SJCRH30 (cell line): ENCODE measurements at places on chromosomes 16 and 17.
A peak's percentile ranks its signal among the peaks of the same experiment; 100 is the strongest.

DNA sequence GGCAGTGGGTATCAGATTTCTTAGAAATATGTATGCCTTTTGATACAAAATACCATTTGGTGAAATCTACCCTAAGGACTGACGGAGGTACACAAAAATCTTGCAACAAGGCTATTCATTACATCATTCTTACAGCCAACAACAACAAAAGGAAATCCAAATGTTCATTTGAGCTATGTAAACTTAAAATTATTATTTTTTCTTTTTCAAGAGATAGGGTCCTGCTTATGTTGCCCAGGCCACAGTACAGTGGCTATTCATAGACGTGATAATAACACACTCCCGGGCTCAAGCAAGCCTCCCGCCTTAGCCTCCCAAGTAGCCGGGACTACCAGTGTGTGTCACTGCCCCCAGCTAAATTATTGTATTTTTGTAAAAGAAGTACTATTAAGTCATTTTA lies 9.0 kb downstream of the SRR start:
- no peak for DNase-seq

GRCh38 chr17:45021607-45022287 lies 29.7 kb downstream of the DCAKD start:
- DNase-seq = peak; percentile 71

DNA sequence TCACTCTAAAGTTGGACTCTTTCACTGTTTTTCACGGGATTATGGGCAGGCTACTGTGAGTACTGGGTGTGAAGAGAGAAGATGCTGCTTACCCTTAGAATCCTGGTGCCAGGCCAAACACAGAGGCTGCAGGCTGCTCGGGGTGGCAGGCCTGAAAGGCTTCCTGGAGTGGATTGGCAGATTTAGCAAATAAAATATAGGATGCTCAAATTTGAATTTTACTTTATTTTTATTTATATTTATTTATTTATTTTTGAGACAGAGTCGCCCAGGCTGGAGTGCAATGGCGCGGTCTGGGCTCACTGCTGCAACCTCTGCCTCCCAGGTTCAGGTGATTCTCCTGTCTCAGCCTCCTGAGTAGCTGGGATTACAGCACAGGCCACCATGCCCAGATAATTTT lies 14.9 kb upstream of the STAC2 start:
- DNase-seq = no peak

DNA sequence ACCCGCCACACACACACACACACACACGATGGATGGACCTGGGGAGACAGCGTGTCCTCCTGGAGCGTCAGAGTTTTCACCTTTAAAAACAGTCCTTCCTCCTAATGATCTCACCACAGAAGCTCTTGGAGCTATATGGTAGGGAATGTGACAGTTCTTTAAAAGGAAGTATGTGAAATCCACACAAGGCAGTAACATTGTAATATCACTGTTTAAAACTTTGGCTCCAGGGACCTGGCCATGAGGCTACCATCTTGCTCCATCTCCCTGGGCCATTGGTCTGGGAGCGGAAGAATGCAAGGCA lies 302.4 kb downstream of the SOX9 start:
- no peak for DNase-seq

DNA sequence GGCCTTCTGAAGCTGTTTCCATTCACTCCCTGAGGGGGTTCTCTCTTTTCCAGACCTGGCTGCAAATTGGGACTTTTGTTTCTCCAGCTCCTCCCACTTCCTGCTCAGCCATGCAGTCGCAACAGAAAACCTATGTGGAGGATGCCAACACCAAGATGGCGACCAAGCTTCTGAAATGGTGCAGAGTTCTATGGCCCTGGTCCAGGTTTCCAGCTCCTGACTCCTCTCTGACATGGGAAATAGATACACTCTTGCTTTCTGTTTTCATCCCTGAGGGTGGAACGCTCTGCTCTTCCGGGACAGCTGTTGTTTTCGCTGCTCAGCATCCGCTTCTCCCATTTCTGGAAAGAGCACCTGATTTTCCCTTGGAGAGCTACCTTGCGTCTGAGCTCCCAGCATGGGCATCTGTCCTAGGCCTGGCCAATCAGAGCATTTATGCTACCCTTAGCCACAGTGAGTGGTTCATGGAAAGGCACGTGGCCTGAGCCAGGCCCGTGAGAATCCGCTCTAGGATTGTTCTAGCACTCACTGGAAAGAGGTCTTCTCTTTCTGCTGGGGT lies 8.1 kb downstream of the GPRC5B start:
- no peak for DNase-seq

GRCh38 chr16:86834451-86835035 lies 256.2 kb downstream of the FOXL1 start:
- DNase-seq = peak; percentile 70

GRCh38 chr17:67111327-67111726 lies 67.0 kb downstream of the CACNG1 start:
- no peak for DNase-seq

GRCh38 chr17:43766413-43767052 lies 7.9 kb upstream of the SOST start:
- DNase-seq = peak; percentile 39

DNA sequence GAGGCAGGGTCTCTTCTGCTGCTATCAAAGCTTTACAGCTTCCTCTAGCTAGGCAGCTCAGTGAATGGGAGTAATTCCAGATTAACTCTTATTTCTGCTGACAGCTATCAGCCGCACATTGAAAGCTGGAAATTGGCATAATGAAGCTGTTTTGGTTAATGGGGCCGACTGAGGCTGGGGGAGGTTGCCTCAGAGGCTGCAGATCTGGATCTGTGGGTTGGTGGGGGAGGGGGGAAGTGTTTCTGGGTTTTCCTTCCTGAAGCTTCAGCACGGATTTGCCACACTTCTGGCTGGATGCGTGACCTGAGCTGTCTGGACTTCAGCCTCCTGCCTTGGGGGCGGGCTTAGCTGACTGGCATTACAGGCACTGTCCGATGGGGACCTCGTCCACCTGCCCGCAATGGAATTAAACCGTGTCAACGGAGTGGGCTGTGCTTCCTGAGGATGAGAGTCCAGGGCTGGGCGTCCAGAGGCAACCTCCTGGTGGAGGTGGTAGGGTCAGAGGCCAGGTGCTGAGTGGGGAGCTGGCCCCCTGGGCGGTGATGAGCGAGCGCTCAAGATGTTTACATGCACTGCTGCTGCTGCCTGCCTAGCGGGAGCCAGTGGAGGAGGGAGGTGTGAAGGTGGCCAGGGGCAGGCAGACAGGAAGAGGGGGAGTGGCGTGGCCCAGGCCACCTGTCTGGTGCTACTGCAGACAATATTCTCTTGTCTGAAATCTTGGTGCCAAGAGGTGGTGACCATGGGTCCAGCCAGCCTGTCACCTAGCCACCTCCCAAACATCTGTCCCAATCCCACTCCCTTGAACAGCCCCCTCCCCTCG lies 6.7 kb upstream of the ABCC3 start:
- peak; percentile 57 for DNase-seq

DNA sequence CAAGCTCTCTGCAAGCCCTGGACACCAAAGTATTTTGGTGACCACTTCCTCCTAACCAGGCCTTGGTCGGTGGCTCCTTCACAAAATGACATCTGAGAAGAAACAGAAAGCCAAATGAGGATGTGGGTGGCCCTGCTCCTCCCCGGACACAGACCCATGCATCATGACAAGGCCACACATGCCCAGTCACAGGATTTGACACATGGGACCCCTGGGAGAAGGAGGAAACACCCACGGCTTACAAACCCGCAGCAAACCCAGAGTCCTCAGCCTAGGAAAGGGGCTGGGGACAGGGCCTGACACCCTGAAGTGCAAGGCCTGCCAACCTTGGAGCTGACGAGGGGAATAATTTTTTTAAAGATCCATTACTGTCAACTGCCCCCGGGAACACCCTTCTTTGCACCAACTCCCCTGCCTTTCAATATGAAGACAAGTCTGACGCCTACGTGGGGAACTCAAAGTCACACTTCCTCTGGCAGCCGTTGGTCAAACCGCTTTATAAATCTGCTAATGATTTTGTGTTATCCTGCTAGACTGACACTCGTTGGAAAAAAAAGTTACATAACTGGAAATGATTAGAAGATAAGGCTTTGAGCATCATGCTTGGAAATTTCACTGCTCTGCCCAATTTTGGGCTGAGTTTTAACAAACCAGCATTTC lies 41.3 kb downstream of the GAS7 start:
- DNase-seq = no peak

DNA sequence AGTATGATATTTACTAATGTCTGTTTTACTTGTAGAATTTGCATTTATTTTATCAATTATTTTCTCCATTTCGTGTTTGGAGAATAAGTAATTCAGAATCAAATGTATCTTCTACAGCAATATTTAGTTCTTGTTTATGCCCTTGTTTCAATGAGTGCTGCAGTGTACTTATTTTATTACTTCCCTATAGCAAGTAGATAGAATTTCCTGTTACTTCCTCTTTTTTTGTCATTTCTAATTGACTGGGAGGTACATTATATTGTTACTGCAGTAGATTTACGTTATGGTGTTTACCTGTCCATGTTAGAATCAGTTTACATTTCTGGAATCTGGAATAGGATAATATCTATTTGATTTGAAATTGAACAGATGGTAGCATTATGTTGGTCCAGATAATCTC lies 71.2 kb downstream of the OMG start:
- DNase-seq = no peak

DNA sequence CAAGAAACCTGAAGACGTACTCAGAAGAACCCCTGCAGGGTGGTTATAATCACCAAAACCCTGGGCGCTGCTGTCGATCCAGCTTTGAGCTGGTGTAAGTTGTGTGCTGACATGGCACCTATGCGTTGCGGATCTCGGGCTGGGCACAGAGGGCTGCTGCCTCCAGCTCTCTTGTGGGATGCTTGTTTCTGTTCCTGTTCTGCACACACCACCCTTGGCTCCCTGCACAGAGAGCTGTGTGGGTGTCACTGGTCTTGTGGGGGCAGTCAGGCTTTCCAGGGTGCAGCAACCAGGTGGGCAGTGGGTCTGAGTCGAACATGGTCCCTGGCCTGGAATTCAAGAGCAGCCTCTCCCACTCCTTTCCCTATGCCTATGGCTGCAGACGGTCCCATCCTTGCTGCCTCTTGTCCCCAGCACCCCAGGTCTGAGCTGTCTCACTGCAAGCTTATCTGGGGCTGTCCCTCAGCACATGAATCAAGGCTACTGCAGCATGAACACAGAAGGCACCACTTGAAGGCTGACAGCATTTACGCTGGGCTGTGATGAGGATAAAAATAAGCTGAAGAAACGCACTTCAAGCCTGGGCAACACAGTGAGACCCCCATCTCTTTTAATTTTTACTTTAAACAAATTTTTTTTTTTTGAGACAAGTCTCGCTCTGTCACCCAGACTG lies 20.1 kb downstream of the ZNF276 start:
- no peak for DNase-seq

- DNase-seq = peak; percentile 20
Observed at GRCh38 chr16:1420111-1420539, 422 bp downstream of the UQCC4 start.

GRCh38 chr16:83960521-83961249 lies 7.4 kb upstream of the NECAB2 start:
- no peak for DNase-seq

GRCh38 chr17:66928949-66929348 lies 35.6 kb upstream of the CACNG4 start:
- DNase-seq = no peak

DNA sequence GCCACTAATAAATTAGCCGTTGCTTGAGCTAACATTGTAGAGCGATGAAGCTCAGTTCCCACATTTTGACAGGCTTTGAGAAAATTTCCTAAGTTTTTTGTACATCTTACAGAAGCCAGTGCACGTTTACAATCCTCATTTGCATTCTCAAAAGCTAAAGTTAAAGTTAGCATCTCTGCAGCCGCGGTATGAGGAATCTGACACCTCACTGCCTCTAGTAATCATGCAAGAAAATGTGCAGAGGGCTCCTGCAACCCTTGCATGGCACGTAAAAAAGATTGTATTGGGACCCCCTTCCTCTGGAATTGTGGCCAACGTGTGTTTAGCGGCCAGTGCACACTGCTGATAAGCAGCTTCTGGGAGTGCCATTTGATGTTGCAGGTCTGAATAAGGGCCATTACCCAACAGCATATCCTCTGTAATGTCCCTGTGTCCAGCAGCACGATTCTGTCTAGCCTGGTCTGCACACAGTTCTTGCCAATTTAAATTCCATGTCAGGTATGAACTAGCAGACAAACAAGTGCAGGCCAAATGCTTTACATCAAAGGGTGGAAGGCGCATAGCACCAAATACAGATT lies 12.4 kb upstream of the ZNF689 start:
- no peak for DNase-seq

DNA sequence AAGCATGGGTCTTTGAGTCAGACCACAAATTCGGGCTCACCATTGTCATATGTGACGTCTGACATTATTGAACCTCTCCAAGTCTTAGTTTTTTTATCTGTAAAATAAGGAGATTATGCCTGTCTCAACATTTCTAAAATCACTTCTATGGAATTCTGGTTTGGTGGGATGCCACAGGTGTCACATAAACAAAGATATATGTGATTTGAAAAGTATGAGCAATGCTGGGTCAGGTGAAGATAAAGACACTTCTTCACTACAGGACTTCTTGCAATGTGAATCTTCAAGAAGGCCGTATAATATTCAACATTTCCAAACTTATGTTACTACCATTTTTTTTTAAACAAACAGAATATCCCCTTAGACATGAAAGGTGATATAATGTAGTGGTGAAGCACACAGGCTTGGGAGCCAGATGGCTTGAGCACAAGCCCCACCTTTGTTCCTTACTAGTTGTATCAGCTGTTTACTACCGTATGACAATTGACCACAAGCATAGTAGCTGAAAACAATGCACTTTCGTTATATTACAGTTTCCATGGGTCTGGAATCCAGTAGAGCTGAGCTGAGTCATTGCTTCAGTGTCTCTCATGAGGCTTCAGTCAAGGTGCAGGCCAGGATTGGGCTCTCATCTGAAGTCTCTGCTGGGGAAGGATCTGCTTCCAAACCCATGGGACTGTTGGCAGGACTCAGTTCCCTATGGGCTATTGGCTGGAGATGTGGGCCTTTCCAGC lies 87.7 kb downstream of the UTP18 start:
- no peak for DNase-seq

DNA sequence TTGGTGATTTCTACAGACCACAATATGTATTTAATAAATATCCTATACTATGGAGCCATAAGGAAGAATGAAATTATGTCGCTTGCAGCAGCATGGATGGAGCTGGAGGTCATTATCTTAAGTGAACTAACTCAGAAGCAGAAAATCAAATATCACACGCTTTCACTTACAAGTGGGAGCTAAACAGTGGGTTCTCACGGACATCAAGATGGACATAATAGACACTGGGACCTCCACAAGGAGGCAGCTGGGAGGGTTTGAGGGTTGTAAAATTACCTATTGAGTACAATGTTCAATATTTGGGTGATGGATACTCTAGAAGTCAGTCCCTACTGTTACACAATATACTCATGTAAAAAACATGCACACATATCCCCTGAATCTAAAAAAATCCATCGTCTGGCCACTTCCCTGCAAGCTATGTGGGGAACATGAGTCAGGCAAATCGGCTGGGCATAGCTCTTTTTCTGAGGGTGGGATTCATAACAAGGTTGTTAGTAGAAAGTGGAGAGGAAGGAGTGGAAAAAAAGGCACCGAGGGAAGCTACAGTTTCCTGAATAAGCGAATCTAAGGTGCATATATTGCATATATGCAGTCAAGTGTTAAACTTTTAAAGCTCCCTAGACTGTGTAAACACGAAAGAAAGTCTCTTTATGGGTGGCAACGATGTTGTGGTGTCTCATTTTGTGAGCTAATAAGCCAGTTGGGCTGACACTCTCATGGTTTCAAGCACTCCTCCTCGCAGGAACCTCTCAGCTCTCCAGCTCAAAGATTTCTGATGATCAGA lies 135.2 kb upstream of the CPHXL start:
- DNase-seq = no peak

GRCh38 chr17:47072886-47073285 lies 93.8 kb upstream of the RPRML start:
- DNase-seq = peak; percentile 84

GRCh38 chr16:49634235-49635008 lies 221.5 kb downstream of the ZNF423 start:
- no peak for DNase-seq
